ENCODE measurements at places on chromosomes 4 and X.

DNA sequence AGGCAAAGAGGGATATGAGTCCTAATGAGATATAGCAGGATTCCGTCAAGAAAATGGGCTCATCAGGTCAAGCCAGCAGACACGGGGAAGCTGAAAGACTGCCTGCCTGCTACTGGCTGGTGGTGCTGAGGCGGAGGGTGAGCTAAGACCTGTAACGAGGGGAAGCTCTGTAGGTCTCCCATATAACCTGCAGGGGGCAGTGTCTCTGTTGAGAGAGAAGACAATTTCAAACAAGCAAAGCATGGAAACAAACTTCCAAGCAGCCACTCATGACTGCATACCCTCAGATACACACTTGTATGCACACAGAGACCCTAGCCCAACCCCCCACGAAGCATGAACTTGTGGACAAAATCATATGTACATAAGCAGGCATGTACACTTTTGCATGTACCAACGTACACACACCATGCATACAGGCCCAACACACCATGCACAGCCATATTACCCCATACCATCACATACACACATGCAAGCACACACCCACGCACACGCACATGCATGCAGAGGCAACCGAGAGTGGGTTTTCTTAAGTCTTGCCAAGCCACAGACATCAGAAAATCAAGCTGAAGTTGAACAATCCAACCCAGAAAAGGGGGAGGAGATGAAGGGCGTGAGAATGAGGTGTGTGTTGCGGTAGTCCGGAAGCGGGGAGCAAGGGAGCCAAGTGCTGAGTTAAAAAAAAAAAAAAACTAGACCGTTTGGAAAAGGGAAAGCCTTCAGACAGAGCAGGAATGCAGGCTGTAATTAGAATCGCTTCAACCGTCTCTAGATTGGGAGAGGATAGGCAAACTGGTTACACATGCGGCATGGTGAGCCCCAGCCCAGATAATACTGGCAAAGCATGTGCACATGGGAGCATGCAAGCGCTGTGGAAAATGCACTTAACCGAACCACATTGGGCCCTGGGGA is 71.0 kb downstream of the PJA1 start:
- DNase-seq = peak; percentile 25

DNA sequence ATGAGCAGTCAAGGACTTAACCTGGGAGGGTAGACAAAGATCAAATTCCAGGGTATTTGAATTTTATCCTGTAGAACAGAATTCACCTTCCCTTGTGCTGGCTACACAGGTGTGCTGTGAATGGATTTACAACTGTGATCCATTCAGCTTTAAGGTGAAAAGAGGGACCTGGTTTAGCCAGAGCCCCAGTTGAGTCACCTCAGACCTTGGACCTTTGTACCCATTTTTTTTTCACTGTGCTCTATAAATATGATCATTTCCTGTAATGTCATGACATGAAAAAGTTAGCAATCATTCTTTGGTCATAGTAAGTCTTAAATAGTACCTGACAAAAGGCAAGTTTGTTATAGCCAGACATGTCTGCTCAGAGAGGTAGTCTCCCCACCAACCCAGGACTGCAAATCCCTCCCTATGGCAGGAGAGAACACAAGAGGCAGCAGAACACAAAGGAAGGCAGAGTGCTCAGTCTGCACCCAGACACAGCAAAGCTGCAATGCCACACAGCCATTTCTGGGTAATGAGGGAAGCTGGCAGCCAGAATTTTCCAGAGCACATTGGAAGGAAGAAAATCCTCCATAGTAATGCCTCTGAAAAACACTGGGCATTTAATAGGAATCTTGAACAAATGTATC is 77.9 kb downstream of the CXXC4 start:
- DNase-seq = no peak

- no peak for DNase-seq
Observed at GRCh38 chr4:99447079-99447478, 11.9 kb upstream of the ADH7 start.

GRCh38 chr4:176708771-176709311 is 83.9 kb downstream of the VEGFC start:
- no peak for DNase-seq

DNA sequence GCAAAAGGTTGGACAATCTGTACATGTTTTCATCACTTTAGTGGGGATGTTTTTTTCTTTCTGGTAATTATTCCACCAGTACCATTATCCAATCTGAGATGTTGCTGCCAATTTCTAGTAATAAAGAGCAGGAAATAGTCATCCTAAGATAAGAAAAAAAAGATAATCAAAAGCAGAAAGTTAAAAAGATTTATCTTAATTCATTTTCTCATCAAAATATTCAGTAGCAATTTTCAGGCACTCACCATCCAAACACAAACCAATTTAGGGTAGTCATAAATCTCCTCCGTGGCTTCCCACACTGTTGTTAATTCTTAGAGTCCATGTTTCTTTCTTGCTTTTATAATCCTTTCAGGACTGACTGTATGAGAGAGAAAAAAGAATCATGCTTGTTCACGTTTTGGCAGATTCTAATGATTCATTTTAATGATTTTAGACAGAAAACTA is 263.7 kb upstream of the UGT8 start:
- no peak for DNase-seq

DNA sequence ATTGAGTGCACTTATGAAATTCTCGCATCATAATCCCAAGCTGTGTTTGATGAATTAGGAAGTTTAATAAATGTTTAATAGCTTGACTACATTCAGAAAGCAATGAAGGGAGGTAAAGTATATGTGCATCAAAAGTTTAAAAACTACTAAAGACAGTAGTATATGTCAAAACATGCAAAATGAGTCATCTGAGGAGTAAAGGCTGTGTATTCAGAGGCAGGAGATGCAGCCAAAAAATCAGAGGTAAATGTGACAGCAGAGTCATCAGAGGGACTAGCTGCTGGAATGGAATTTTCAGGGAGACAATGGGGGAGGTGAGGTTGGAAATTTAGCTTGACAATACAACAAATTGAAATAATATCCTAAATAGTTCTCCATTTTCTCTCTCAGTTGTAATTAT is 127.0 kb upstream of the FUNDC1 start:
- no peak for DNase-seq

DNA sequence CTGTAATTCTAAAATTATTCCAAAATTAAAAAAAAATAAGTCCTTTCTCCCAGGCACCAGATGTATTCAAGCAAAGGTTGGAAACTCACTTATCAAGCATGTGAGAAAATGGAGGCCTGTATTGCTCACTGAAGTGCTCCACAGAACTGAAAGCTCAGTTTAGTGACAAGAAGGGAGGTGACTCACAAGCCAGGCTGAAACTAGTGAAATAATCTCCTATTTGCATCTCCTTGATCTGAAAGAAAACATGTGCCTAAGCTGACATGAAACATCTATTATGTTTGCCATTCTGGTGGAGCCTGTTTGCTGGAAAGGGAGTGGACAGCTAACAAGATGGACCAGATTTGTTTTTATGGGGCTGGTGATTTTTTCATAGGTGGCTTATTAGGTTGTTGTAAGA is 54.0 kb upstream of the AMELX start:
- no peak for DNase-seq

GRCh38 chr4:86878640-86879039 is 13.6 kb downstream of the C4orf36 start:
- DNase-seq = no peak

- DNase-seq = no peak
Observed at GRCh38 chr4:140312100-140312499, 61.3 kb upstream of the SCOC start.

DNA sequence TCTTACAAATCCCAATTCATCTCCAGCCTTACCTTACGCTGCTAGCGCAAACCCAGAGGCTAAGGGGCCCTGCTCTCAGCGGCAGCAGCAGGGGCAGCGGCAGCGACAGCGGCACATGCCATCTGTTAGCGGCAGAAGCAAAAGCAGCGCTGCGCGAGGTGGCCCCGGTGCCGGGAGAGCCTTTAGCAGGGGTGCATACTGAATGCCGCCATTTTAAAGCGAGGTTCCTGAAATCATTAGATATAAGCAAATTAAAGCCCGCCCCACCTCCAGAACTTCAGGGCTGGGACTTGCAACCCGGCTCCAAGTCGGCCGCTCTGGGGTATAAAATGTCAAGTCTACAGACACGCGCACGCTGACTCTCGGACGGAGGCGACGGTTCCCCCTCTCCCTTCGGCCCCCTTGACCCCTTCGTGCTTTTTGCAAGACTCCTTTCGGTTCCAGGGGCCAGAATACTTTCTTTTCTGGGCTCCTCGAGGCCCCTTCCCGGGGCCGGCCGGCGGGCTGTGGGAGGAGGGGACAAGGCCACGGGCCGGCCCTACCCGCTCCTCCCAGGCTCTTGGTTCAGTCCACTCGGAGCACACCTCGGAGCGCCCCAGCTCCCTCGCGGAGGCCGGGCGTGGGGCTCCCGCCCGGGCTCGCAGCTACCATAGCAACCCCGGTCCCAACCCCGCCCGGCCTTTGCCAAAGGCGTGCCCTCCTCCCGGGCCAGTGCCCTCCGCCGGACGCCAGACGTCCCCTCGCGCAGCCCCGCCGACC is at the start of gene MBNL3:
Gene MBNL3 (minus strand): TSS at position 220 of the 759 bp plus-strand sequence. CDS start 49,427 bp downstream, outside the sequence.
- DNase-seq = peak; percentile 38

- DNase-seq = no peak
Observed at GRCh38 chrX:148629434-148629833, 129.0 kb downstream of the AFF2 start.

DNA sequence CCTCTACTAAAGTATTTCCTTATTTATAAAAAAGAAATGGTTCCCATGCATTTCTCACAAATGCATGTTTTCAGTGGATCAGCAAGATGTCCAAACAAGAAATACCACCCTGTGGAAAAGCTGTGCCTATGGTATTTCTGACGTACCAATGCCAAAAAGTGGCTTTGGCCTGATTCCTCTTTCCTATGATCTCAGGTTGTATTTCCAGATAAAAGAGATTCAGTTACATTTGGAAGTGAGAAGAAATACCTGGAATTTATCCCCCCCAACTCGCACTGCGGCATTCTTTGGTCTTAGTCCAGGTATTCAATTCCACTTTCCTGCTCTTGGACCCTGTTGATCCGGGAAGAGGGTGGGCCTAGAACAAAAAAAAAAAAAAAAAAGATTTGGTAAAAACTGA is 815.9 kb upstream of the FRG1 start:
- DNase-seq = no peak

DNA sequence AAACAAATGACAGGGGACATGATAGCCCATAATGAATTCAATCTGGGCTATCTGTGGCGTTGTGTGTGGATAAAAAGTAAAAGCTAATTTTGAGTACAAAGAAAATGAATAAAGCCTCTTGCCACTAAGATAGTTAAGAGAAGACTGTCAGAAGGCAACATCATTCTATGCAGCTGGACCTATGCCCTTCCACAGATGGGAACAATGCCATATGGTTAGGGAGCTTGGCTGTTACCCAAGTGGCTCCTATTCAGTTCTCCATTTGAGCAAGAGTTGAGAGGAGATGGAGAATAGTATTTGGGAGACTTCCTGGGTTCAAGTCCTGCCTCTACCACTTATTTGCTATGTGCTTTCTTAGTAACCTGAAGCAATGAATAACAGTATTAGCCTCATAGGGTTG is 107.7 kb downstream of the ANXA3 start:
- no peak for DNase-seq

GRCh38 chrX:12919051-12919450 is 12.6 kb downstream of the TLR8 start:
- no peak for DNase-seq
